ENCODE measurements at places on chromosomes 11 and 22.

DNA sequence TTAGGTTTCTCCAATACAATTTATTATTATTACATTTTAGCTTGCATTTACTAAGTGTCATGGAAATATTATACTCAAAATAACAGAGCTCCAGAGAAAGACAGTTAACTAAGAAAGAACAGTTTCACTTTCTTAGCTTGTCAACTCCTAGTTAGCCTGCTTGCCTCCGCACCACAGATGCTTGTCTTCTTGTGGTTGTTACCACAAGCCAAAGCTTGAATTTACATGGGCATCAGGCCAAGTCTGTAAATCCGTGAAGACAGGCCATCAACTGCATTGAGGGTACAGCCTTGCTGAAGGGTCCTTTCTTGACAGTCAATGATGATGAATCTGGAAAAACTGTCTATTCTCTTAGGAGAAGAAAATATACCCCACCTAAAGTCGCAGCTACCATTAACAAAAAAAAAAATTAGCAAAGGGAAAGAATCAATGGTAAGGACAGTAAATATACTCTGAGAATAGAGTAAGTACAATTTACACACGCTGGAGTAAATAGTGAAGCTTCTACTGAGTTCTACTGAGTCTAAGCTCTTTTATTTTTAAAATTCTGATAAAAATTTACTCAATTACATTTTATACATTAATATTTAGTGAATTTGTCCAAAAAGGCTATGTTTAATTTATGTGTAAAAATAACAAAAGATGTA, 15.6 kb upstream of the DENND5A start:
- DNase-seq: peak; percentile 77

- no peak for DNase-seq
Measured at GRCh38 chr11:43212279-43212678, 99.5 kb upstream of the API5 start.

- no peak for DNase-seq
Measured at GRCh38 chr11:104332110-104332509, 168.2 kb upstream of the PDGFD start.

- no peak for DNase-seq
Measured at GRCh38 chr11:19060629-19061028, at the start of gene MRGPRX2. Gene MRGPRX2 (minus strand): TSS chr11:19060717. CDS start chr11:19056402, 4,315 bp downstream.

GRCh38 chr22:29331658-29332300, 16.3 kb upstream of the RASL10A start:
- no peak for DNase-seq
